ENCODE measurements at places on chromosomes 7 and 10. TPM values are rescaled to one million over a fixed set of nuclear protein-coding genes. Genes with fewer than 3 reads are reported as not detected.

DNA sequence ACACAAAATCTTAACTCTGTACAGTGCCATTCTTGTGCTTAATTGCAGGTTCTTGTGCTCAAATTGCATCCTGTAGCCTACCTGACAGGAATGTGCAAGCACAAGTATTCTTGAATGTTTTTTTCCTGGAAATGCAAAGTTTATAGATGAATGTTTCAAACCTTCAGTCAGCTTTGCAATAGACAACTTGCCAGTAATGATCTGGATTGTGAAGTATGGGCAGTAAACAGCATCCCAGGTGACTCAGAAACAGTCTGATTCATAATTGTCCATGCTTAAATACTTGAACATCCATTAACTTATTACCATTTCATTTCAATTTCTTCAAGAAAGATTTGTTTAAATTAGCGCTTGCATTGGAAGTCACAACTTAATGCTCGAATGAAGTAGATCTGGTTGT is 347.2 kb downstream of the SDK1 start:
- DNase-seq = no peak

- DNase-seq = no peak
Measured at GRCh38 chr10:107168738-107169137, 4.2 kb upstream of the SORCS1 start.

DNA sequence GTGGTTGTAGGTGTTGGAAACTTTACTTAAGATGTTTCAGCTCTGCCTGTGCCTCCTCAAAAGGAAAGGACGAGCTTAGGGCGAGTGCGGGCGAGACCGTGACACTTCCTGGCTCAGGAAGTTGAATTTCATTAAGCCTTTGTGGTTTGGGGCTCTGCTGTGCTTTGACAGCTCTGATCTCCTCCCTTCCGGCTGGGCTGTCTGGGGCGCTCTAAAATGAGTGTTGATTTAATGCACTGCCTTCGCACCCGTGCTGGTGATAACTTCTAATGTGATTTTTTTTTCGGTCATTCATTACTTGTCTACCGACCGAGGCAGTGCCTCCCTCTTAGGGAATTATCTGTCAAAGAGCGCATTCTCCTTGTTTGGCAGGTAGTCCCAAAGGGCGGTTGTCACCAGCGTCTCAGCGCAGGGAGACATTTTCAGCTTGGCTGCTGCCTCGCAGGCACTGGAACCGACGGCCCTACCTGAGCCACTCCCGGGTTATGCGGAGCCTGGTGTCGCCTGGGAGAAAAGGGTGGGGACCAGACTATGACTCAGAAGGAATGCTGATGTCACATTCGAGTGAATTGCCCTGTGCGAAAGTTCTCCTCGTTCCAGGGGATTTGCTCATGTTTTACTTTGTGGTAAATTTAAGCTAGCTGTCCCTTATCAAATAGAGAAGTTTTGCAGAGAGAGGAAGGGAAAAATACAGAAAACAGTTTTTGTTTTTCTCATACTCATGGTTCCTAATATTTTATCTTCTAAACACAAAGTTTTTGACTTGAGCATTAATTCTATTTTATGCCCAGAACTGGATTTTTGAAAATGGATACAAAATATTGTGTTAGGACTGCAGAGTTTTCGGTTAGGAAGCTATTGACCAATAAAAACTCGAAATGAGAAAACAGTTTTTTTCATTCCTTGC is 920 bp downstream of the TES start:
- peak; percentile 84 for DNase-seq

DNA sequence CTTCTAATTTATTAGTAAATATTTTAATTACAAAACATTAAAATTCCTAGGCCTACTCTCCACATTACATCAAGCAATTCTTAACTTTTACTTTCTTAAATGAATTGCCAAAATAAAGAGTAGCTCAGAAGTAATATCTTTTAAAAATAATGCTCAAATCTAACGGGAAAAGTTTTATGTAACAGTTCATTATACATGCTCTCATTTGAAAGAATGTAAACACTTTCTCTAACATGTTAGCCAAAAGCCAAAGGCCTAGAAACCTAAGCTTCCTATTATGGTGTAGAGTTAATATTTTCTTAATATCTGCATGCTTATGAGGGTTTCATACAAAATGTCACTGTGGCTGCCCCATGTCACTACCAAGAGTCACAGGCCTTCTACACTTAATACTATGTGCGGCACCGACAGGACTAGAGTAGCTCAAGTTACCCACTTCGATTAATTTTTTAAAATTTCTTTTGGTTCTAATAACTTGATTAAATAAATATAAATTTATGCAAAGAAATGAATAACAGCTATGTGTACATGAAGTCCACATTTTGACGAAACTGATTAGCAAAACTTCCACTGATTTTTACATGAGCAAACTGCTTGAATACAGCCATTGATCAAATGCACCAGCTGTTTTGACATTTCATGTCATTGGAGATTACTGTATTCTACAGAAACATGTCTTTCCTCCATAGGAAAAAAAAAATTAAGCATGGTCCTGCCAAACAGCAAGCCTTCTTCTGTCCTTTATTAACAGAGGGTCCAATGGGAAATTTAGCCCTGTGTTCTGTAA is 3.5 kb downstream of the COBL start:
- no peak for DNase-seq

TNPO3 gene
- 52.5 TPM for total RNA-seq

ORAI2 gene
- 10.3 TPM for total RNA-seq

WDFY4 gene
- total RNA-seq = 18.4 TPM

LRIT2 gene
- total RNA-seq = not detected

GRCh38 chr7:50531401-50531911 is 33.7 kb downstream of the DDC start:
- no peak for DNase-seq

DNA sequence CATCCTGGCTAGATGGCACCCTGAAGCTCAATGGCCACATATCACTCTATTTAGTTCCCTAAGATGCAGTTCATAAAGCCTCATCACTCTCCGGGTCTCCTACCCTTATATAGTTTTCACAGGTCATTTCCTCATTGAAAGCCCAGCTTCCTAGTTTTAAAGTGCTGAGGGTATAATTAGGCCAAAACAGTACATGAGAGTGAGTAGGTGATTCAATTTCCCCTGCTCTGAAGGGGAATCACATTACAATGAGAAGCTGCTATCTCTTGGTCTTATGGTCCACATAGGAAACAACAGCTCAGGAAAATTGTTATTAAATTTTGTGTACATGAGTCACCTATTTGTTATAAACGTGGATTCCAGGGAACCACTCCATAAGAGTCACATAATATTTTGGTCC is 162.0 kb downstream of the SEMA3E start:
- no peak for DNase-seq

CCDC136 gene
- total RNA-seq = 265 TPM

LRRC4 gene
- total RNA-seq = 10.2 TPM

DNA sequence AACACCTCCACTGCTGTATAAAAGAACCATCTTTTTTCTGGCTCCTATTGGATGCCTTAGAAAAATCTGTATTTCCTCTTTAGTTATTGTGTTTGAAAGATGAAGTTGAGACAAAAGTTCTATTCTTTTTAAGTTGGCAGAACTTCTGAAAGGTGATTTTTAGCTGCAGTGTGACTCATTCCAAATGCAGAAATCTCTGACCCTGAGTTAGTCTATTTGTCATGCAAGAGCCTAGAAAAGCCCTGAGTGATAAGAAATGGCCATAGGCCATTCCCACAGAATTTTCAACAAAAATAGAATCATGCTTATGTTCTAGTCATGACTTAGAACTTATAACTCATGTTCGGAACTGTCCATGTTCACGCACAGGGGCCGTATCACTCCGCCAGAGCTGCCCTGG is 89.1 kb downstream of the EGFR start:
- no peak for DNase-seq

- no peak for DNase-seq
Measured at GRCh38 chr7:42385912-42386311, 148.9 kb upstream of the GLI3 start.

GRCh38 chr7:94115316-94115715 is 111.2 kb upstream of the BET1 start:
- no peak for DNase-seq

DNA sequence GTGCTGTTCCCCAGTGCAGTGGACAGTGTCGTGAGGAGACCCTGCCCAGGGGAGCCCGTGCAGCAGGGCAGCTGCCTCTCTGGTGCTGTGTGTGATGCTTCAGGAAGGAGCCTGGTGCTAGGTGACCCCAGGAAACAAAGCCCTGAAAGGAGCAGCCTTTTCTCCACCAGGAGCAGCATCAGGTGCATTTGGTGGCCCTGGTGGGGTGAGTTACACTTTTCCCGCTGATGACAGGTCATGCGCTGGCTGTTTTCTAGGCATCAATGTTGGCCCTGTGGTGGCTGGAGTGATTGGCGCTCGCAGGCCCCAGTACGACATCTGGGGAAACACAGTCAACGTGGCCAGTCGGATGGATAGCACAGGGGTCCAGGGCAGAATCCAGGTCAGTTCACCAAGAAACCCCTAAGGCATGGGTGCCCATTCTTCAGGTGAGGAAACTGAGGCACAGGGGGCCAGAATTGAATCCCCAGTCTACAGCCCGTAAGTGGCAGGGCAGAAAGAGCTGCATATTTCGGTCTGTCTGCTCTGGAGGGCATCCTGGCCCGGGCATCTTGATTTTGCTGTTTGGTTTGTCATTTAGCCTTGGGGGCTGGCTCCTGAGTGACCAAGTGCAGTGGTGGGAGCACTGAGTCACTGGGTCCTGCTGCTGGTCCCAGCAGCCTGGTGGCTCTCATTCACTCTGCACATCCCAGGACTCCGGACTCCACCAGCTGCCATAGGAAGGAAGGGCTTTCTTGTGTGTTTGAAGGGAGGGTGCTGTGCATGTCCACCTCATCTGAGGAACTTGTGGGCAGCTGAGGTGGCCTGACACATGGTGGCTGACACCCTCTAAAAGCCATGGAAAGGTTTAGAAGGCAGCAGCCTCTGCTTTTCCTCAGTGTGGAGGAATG is 136.3 kb downstream of the ADCY1 start:
- DNase-seq = peak; percentile 8

- DNase-seq = no peak
Measured at GRCh38 chr7:66732439-66732838, 8.1 kb upstream of the RABGEF1 start.

DNA sequence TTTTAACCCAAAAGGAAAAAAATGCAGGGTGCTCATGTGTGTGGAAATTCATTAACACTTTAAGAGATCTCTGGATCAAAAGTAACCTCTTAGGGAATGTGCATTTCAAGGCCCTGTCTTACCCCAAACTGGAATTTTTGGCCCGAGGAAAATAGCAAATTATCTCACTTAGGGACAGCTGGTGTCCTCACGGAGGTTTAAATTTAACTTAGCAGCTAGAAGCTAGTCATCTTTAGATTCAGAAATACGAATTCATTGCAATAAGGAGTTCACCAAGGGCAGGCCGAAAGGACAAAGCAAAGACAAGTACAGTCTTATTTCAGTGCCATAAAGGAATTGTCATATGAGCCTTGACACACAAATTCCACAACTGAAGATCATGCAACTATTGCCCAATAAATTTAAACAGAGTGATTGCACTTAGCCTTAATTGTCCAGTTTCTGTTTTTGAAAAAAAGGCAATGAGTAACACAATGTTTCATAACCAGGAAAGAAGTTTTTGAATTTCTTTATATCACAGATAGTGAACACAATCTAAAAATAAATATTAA is 22.4 kb upstream of the SEMA3C start:
- no peak for DNase-seq

GRCh38 chr7:31744294-31744874 is 57.4 kb downstream of the PPP1R17 start:
- peak; percentile 79 for DNase-seq

- no peak for DNase-seq
Measured at GRCh38 chr7:119665796-119666195, 607.2 kb upstream of the KCND2 start.

DNA sequence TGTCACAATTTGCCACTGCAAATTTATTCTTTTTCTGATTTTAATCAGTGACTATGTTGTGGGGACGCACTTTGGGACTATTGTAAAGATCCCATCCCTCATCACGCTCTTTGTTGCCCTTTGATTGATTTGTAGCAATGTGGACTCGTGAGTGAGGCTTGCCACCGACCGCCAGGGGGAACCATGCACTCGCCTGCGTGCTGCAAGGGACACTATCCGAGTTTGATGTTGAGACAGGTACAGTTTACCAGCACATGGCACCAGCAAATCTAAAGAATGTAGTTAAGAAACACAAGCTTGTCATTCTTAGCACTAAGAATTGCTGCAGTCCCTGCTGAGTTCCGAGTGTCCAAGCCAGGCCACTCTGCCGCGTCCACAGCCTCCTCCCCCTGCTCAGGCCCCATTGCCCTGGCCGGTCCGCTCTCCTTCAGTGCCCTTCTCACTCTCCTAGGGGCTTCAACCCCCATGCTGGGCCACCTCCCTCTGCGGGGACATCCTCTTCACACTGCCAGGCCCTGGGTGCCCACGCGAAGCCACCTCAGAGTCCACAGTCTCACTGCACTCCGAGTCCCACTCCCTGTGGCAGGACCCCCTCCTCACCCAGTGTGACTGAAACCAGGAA is 2.0 kb upstream of the SFTPA2 start:
- peak; percentile 83 for DNase-seq

- DNase-seq = no peak
Measured at GRCh38 chr7:131961054-131961680, 404.7 kb upstream of the PODXL start.

DNA sequence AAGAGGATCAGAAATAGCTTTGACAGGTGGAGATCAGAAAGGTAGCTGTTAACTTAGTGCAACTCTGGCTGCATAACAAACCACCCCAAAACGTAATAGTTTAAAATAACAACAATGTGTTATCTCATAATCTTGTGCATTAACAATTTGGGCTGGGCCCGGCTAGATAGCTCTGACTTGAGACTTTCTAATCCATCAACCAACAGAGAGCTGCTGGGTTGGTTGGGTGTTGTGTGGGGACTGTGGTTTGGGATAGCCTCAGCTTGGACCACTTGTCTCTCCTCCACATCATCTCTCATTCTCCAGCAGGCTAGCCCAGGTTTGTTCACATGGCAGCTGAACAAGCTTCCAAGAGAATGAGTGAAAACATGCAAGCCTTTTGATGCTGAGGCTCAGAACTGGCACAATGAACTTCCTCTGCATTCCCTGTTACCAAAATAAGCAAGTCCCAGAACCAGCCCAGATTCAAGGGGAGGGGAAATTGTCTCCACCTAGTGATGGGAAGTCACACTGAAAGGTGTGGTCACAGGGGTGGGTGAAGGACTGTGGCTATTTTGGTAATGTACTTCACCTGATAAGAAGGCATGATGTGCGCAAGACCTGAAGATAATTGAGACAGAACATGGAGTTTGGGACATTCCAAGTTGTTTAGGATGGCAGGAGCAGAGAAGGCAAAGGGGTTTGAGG is 20.4 kb upstream of the ASAH2 start:
- no peak for DNase-seq

ZNF3 gene
- total RNA-seq = 27.7 TPM

TMEM196 gene
- not detected for total RNA-seq

Data from testis (tissue), 5 donors.